Stimulated activated CD4-positive, alpha-beta T cell treated with anti-CD3 and anti-CD28 coated beads, Interleukin-12 subunit alpha, Interleukin-12 subunit beta, amount 100 ng/mL, for 48 hours (primary cell): ENCODE measurements at places on chromosomes 12 and 14.

- no peak for DNase-seq
These were observed 49.1 kb downstream of the CCER1 start for GRCh38 chr12:90905691-90906370.

DNA sequence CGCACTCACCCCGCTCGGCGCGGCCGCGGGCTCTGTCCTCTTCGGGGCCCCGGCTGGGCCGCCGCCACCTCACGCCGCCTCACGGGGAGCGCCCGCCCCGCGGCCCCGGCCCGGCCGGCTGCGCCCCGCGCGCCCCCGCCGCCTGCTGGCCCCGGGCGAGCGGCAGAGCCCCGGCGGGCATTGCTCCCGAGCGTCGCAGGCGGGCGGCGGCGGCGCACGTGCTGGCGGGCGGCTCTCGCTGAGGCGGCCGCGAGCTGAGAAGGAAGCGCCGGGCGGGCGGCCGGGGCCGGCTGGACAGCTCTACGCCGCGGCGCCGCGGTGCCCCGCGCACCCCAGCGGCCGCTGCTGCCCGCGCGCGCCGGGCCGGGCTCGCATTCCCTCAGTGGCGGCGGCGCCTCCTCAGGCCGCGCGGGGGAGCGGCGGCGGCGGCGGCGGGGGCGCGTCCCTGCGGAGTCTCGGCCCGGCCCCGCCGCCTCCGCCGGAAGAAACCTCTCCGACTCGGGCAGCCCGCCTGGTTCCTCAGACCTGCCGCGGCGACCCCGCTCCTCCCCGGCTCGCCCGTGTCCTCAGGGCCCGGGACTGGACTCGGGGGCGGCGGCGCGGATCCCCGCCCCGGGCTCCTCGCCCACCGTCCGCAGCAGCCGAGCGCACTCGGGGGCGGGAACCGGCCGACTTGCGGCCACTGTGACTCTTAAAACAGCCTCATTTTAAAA, at the start of gene PITPNM2:
TSS of gene PITPNM2 (minus strand) at position 347 of the 713 bp plus-strand sequence. CDS start 116,500 bp downstream, outside the sequence.
- peak; percentile 51 for DNase-seq

DNA sequence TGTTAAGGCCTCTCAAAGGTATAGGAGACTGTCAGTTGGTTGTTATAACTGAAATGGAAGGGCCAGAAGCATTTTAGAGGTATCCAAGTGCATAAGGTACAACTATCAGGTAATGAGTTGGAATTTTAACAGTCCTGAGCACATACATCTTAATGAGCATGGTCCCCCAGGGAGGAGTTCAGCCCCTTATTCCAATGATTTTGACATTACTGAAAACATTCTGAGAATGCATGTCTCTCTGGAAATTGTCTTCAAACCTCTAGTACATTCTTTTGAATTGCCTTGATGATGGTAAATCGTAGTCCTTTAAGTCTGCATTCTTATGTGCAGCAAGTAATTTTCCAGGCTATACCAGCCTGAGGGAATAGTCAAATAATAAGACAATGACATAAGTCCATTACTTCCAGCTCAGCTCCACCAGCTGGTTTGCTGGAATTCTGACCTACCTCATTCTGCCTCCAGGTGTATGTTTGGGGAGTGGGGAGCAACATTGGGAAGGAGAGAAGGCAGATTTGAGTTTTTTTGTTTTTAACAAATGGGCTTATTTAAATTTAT, 239.2 kb downstream of the MSRB3 start:
- no peak for DNase-seq

- no peak for DNase-seq
These were observed 13.6 kb upstream of the EMP1 start for GRCh38 chr12:13182881-13183280.

DNA sequence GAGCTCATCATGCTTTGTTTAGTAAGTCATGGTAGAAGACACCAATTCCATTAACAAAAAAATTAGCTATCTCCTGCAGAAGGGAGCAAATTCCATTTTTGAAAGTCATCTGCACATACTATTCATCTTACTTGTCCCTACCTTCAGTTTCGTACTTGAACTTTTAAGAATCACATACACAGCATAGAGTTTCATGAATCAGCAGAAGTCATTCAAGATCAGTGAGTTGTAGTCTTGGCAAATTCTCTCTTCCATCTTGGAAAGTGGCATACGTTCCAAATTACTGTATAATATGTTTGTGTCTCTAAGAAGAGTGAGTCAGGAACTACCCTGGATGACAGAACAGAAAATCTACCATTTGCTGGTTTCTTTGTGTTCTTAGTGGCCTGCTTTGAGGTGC, 14.1 kb downstream of the VRK1 start:
- DNase-seq, result no peak

DNA sequence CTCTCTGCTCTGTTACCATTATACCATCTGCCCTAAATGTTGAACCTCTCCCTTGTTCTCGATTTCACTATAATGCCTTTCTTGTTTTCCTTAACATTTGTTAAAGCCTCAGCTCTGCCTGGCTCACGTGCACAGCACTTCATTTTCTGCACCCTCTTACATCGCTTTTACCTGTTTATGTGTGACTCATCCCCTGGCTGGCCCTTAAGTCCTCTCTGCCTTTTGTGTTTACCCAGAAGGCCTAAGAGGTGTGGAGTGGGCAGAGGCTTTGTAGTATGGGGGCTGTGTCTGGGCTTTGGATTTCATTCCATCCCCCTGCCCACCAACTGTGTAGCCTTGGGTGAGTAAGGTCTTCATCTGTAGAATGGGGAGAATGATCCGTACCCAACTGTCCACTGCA, 36.5 kb downstream of the UBE3B start:
- no peak for DNase-seq

- DNase-seq, result no peak
These were observed 42.1 kb downstream of the CFAP251 start for GRCh38 chr12:121960541-121960940.

GRCh38 chr14:89171168-89171567, 245.9 kb downstream of the FOXN3 start:
- DNase-seq, result no peak

GRCh38 chr14:51566831-51567582, 84.7 kb upstream of the FRMD6 start:
- DNase-seq, result no peak
